AML-193 (cell line): ENCODE measurements at places on chromosomes 5 and 9.

- DNase-seq, result no peak
These were observed 827.2 kb downstream of the MTRR start for GRCh38 chr5:8695902-8696845.

DNA sequence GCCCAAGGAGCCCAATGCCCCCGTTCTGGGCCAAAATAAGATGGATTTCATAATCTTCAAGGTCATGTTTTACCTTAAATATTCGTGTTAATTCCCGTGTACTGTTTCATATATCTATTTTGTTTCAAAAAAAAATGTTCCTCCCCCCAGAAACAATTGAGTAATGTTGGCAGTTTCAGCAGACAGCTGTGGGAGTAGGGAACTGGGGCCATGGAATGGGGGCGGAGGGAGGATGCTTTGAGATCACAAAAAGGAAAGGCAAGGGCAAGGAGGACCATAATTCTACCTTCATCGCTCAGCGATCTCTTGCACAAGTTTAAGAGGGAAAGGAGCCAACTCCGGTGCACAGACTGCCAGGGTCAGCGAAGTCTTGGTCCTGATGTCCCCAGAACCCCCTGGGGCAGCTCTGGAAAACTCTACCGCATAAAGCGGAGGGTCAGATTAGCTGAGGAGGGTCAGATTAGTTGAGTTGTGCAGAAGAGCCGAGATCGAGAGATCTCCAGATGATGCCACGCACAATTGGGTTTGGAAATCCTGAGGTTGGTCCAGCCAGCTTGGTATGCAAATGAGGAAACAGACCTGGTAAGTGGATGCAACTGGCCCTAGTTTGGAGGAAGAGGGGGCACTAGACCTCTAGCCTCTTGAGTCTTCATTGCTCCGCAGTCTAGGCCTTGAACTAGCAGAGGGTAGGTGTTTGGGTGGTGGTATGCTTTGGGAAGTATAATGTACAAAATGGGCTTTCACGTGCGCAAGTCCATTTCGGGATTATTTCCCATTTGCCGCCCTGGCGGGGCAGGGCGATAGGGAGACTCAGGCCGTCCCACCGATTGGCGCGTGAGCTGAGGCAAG is 24.0 kb downstream of the CDKN2A start:
- DNase-seq, result no peak

GRCh38 chr5:83589786-83590185 is 118.2 kb downstream of the VCAN start:
- no peak for DNase-seq

DNA sequence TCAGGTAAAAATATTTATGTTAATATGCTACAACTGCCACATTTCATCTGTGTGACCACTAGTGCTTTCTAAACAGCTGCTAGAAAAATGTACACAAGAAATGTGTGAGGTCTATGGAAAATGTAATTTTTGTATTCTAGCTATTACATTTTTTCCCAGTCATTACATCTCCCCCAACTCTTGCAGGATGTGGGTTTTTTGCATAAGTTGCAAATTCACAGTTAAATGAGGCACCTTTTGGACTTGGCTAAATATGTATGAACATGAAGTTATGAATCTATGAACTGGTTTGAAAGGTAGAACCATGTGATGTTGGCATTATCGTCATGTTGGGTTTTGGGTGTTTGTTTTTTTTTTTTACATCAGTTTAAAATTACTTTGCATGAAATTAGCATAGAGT is 590.4 kb upstream of the WWC1 start:
- no peak for DNase-seq

DNA sequence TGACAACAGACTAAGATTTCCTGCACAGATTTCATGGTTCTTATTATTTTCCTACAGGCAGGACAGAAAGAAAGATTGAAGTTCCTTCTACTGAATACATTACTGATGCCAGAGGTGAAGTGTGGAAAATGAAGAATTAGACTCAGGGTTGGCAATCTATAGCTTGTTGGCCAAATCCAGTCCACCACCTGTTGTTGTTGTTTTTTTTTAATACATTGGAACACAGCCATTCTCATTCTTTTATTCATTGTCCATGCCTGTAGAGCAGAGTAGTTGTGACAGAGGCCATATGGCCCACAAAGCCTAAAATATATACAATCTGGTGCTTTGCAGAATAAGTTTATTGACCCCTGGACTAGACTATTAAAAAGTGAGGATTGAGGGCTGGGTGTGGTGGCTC is 5.8 kb upstream of the PLPPR1 start:
- DNase-seq, result no peak

- no peak for DNase-seq
These were observed 7.5 kb downstream of the ADAMTS6 start for GRCh38 chr5:65474130-65474711.

DNA sequence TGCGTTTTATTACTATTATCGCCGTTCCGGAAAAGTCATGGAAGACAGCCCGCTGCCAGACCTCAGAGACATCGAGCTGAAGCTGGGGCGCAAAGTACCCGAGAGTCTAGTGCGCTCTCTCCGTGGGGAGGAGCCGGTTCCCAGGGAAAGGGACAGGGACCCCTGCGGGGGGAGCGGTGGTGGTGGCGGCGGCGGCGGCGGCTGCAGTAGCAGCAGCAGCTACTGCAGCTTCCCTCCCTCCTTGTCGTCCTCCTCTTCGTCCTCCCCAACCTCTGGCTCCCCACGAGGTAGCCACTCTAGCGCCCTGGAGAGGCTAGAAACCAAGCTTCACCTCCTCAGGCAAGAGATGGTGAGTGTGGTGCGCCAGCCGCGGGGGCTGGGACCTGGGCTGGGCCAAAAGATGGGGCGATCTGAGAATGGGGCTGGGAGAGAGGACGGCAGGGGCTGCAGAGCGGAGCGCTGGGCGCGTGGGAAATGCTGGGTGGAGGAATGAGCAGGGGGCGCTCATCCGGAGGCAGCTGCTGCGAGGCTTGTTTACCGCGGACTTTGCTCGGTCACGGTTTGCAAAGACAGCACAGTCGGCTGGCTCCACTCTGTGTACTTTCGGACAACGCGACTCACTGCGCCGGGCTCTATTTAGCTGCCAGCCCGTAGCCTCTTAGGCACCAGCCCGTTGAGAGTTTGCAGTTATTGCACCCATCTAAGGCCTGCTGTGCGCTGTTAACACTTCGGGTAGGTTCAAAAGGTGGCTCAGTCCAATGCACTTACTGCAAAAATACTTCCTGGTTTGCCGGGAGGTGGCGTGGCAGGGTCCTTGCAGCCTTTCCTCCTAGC is 1.1 kb downstream of the LURAP1L start:
- DNase-seq, result no peak

GRCh38 chr9:134698587-134699342 is 57.2 kb downstream of the COL5A1 start:
- peak; percentile 22 for DNase-seq

- DNase-seq, result no peak
These were observed 30.9 kb downstream of the S1PR3 start for GRCh38 chr9:89022001-89022759.

DNA sequence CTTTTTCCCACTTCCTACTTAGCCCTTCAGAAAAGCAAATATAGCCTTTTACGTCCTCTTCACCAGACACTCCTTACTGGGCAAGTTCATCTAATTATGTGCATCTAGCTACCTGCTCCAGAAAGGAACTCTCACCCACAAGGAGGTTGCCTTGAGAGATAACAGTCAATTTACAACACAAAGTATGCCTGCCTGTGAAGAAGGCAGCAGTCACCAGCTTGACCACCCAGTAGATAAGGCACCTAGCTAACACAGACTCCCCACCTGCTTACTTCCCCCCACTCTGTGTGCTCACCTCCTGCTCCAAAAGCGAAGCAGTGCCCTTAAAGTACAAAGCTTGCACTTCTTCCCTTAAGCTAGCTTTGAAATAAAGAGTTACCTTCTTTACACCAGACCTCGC is 111.7 kb upstream of the MRPS30 start:
- no peak for DNase-seq

- DNase-seq, result peak; percentile 13
These were observed 65.9 kb upstream of the PLPP1 start for GRCh38 chr5:55600497-55601203.

DNA sequence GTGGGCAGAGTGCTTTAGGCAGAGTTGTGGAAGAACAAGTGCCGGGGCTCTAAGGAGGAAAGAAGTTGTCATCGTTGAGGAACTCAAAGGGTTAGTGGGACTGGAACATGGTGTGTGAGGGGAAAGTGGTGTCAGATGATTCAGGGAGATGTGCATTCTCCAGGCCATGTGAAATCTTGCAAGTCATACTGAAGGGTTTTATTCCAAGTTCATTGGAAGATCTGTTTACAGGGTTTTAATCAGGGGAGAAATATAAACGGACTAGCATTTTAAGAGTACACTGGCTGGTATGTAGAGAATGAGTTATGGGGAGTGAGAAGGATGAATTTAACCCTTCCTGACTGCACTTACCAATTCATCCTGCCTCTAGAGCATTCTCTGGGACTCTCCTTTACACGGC is 49.3 kb downstream of the NR2F1 start:
- no peak for DNase-seq

DNA sequence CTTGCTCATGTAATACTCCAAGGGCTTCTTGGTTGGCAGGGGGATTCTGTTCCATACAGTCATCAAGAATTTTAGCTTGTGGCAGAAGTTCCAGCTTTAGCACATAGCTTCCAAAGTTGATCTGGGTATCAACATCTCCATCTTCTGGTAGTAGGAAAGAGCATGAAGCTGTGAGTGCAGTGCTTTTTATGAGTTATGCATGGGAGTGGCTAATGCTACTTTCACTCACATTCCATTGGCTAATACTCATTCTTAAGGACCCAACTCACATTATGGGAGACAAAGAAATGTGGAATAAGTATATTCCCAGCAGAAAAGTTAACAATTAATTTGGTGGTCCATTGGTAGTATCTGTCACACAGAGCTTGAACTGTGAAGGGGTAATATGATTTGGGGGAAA is 194.2 kb upstream of the CHD1 start:
- DNase-seq, result no peak

- no peak for DNase-seq
These were observed 1093.8 kb upstream of the CDH9 start for GRCh38 chr5:28132151-28132550.

GRCh38 chr5:39424736-39425637 is at the start of gene DAB2:
TSS of gene DAB2 (minus strand) at chr5:39424980. CDS start at chr5:39394320, 30,660 bp downstream.
- DNase-seq, result peak; percentile 81

DNA sequence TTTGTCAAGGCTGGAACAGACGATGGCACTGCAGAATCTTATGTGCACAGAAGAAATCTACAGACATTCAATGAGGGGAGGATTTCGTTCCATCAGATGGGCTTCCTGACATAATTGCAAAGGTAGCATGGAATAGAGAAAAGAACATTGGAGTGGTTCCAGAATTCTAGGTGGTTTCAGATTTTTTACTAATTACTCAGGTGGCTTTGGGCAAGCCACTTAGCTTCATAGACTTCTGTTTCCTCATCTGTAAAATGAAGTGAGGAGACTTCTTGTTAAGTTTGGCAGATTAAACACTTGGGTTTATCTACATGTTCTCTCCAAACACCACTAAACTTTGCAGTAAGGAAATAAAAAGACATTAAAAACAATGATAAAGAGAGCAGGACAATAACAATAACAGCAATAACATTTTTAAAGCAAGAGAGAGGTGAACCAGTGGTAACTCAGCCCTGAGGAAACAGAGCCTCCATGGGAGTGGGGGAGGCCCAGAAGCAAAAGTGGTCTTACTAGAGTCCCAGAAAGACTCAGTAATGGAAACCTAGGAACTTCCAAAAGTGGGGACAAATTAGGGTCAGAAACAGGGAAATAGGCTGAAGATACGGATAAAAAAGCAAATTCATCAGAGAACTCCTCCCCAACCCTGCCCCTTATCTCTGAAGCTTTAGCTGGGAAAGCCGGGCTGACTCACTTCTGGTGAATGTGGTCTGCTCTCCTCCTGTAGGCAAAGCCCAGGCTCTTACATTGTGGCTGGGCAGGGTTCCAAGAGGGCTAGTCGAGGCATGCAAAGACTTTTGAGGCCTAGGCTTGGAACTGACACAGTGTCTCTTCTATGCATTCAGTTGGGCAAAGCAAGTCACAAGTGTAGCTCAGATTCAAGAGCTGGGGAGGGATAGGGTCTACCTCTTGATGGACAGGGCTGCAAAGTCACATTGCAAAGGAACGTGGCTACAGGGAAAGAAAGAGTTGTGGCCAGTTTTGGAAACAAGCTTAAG is 11.8 kb upstream of the ACTBL2 start:
- DNase-seq, result peak; percentile 3

DNA sequence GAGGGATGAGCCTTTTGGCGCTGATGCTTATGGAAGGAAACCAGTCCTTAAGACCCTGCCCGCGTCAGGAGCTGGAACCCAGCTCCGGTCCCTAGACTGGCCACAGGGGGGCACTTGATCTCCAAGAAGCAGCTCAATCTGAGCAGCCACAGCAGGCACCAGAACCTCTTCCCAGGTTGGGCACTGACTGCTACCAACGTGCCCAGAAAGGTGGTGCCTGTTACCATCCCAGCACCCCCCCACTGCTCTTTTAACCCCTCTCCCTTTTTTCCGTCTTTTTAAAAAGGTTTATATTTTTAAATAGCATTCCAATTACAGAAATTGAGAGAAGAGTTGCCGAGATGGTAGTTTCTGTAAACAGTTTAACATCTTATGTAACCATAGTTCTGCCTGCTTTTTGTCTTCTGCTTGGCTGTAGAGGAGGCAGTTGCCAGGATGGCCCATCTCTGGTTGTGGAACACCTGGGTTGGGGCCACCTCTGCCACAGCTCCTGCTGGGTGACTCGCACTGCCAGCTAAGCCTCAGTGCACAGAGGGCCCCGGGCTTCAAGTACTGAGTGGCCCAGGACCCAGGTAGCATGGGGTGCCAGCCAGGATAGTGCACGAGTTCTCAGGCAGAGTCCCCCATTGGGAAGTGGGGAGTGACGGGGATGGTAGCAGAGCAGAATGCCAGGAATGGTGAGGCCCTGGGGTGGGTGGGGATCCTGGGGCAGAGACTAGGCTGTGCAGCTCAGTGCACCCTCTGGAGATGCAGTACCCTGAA is 62.8 kb downstream of the PFDN1 start:
- peak; percentile 52 for DNase-seq

DNA sequence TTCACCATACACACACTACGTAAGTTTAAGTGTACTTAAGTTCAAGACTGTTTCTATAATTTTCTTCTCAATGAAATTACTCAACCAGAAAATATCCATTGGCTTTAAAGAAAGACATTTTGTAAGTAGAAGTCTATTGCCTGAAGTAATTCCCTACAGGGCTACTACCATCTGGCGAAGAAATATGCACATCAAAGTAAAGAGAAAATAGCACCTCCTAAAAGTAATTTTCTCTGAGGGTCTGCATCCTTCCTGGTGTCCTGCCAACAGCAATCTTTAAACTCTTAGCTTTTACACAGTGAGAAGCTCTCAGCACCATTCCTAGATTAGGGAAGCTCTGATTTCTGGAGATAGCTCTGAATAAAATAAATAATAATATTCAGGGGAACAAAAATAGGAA is 498.5 kb upstream of the TYRP1 start:
- no peak for DNase-seq

DNA sequence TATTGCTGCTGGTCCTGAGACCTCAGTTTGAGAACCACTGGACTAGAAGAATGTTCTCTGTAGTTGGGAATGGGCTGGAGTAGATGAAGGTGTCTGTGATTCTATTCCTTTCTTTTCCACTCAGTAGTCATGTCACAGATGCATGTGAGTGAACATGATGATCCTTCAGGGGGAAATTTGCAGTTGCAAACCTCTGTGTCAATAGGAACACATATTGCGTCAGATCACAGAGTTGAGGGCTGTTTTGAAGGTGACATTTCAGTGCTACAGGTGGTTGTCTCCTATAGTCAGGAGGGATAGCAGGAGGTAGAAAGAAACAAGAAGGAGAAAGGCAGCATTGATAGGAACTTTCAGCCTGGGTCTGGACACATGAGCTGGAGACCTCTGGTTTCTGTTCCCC is 239.3 kb downstream of the ARHGEF28 start:
- no peak for DNase-seq
